T-cell (primary cell): ENCODE measurements at places on chromosomes 3 and 15. TPM values are rescaled to one million over a fixed set of nuclear protein-coding genes. Genes with fewer than 3 reads are reported as not detected.

DNA sequence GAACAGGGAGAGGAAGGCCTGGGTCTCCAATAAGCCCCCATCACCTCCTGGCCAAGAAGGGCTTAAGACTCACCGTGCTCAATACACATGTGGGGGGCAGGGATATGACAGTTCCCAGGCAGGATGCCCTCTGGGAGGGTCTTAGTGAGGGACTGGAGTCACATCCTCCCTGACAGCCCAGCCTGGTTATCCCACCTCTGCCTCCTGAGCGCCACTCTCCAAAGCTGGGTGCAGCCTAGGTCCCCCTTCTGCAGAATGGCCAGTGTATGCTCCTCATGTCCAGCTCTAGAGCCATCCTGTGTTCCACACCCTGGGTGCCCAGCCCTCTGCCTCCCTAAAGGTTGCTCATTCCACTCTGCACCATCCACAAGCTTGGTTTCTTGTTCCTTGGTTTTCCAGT lies 1.2 kb upstream of the SHISA5 start:
- DNase-seq, result no peak

GRCh38 chr3:183766745-183767606 lies 58.4 kb downstream of the MAP6D1 start:
- peak; percentile 73 for DNase-seq

GRCh38 chr3:15933439-15934139 lies 135.8 kb upstream of the ANKRD28 start:
- DNase-seq, result no peak

GRK7 gene
- total RNA-seq, result 0.15 TPM

- DNase-seq, result no peak
Measured at GRCh38 chr3:71978150-71978721, 193.3 kb upstream of the PROK2 start.

C3orf22 gene
- total RNA-seq, result not detected

DNA sequence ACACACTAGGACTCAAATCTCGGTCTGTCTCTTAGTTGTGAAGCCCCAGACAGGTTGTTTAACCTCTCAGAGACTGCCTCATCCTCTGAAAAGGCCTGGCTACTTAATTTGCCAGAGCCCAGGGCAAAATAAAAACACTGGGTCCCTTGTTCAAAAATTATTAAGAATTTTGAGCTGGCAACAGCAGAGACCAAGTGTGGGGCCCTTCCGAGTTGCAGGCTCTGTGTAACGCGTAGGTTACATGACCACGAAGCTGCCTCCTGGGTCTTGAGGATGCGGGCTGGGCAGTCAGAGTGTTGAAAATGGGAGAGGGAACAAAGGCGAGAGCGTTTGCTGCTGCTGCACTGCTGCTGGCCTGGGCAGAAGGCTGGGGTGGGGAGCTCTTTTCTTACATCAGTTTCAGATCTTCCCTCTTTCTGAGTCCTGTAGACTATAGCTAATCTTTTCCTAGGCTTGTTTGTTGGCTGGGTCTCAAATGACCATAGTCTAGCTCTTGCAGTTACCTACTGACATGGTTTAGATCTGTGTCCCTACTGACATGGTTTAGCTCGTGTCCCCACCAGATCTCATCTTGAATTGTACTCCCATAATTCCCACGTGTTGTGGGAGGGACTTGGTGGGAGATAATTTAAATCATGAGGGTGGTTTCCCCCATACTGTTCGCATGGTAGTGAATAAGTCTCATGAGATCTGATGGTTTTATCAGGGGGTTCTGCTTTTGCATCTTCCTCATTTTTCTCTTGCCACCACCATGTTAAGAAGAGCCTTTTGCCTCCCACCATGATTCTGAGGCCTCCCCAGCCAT lies 49.9 kb downstream of the CLEC3B start:
- DNase-seq, result no peak

DNA sequence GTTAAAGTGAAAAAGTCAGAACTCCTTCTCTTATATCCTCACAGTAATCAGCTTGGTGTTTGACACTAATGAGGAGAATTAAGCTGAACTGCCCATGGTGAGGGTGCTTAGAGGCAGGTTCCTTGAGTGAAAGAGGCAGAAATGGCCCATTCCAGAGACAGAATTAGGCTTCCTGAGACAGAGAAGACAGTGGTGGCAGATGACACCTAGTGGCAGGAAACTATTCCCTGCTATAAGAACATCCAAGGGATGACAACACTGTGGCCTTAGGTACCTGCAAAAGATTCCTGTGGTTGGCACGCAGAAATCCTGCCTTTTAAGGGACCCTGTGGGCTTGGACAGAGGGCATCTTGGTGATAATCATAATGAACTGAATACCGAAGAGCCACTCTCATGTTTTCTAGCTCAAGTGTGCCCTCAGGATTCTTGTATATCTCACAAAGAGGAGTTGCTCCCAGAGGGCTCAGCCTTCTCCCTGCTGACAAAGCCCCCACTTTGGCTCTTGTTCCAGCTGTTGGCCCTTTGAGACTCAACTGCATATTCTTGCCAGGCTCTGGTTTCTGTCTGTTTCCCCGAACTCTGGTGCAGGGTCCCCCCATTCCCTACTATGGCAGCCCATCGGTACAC lies 56.0 kb downstream of the KBTBD12 start:
- DNase-seq, result peak; percentile 7

- no peak for DNase-seq
Measured at GRCh38 chr15:78079298-78080087, 2.0 kb upstream of the TBC1D2B start.

- no peak for DNase-seq
Measured at GRCh38 chr15:38687340-38687739, 122.7 kb upstream of the RASGRP1 start.

DNA sequence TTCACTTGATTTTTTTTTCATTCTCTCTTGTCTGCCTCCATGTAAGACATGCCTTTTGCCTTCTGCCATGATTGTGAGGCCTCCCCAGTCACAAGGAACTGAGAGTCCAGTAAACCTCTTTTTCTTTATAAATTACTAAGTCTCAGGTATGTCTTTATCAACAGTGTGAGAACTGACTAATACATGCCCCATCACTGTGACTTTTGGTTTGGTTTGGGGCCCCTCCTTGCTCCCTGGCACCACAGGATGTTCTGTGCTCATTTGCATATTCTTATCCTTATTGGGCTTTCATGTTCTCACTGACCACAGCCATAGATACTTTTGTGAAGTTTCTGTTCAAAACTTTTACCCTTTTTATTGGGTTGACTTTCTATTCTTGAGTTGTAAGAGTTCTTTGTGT lies 3.8 kb upstream of the PRR20G start:
- DNase-seq, result no peak

DNA sequence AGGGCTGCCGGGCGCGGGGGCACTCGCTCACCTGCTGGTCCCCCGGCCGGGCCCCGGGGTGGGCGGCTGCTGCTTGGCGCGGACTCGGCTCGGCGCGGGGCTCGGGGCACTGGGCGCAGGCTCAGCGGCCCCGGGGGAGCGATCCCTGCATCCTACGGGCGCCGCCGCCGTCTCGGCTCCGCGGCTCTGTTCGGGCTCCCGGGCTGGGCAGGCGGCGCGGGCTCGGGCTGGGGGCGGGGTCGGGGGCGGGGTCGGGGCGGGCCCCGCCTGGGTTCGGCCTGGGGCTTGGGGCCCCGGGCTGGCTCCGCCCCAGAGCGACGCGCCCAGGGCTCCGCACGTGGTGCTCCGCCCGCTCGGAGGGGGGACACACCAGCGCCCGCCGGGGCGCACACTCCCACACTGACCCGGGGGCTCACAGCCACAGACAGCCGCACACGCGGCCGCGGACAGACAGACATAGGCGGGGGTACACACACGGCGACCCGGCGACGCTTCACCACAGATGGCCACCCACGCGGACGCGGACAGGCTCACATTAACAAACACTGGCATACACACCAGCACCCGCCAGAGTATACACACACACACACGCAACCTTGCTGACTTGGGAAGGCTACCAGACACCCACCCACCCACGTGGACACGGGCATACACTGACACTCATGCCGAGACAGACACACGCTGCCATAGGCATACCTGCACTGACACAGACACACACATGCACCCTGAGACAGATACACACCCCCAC lies at the start of gene SCN5A:
SCN5A (minus strand) TSS at position 188 of the 748 bp plus-strand sequence. CDS start 16,380 bp downstream, outside the sequence.
- DNase-seq, result peak; percentile 30

GOLGA8H gene
- not detected for total RNA-seq

DNA sequence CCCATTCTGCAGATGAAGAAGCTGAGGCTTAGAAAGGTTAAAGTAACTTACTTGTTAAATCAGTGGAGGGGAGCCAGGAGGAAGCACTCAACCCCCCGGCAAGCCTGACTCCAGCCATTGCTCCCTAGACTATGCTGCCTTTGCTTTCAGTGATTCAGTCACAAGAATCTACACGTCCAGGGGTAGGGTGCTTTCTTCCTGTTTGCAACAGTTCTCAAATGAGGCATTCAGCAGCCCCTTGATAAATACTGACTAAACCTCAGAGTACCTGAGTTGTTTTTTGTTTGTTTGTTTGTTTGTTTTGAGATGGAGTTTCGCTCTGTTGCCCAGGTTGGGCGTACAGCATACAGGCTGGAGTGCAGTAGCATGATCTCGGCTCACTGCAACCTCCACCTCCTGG lies 28.6 kb downstream of the MAGEF1 start:
- DNase-seq, result no peak
